ENCODE measurements at places on chromosomes 12 and 14.

DNA sequence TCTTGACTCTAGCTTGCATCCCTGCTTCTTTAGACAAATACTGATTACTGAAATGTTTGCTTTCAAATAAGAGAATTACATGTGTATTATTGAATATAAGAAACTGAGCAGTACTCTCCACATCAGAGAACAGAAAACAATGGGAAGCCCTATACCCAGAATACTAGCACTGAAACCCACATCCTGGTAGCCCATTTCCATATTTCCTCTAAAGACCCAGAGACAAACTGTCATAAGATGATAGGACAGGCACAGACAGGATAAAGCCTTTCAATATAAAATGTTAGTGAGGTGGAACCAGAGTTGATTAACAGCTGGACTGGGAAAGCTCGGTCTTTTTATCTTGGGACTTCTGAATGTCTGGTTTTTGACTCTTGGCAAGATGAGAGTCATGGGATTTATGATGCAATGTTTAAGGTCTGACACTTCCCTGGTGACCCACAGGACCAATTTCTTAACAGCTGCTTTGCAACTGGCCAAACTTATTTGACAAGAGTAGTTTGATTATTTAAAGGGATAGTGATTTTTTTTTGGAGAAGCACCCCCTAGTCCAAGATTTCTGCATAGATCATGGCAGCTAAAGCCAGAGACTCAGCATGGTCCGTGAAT, 166.9 kb upstream of the ATXN7L3B start:
- no peak for DNase-seq

- no peak for DNase-seq
Observed at GRCh38 chr12:58247633-58248032, 306.3 kb downstream of the ATP23 start.

GRCh38 chr14:106691601-106692291, 1165.4 kb downstream of the TMEM121 start:
- no peak for DNase-seq

DNA sequence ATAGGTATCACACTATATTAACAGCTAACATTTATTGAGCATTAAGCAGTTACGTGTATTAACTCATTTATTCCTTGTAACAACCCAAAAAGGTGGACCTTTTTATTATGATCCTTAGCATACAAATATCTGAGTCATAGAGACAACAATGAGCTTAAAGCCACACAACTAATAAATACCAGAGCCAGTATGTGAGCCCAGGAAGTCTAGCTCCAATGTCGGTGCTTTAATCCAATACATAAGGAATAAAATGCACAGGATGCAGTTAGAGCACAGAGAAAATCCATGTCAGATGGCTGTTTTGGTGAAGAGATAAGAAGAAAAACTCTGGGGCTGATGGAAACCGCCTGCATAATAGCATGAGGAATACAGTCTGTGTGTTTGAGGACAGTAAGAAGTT, 888.6 kb downstream of the TMTC2 start:
- no peak for DNase-seq

- DNase-seq: no peak
Observed at GRCh38 chr12:40170593-40170992, 54.2 kb upstream of the LRRK2 start.

DNA sequence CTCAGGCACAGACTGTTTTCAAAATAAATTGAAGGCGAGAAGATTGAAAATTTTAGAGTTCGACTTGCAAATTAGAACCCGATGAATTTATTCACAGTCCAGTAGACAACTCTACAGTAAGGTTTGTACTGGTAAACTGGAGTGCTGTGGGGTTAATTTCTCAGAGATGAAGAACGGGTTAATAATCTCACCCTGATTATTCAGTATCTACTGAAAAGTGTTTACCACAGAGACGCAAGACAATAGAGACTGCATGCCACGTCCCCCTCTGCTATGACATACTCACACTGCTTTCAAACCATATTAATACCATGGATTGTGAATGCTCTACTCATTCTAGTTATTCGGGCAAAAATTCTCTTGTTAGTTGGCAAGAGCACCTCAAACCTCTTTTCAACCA, 36.1 kb downstream of the CFL2 start:
- DNase-seq: no peak

DNA sequence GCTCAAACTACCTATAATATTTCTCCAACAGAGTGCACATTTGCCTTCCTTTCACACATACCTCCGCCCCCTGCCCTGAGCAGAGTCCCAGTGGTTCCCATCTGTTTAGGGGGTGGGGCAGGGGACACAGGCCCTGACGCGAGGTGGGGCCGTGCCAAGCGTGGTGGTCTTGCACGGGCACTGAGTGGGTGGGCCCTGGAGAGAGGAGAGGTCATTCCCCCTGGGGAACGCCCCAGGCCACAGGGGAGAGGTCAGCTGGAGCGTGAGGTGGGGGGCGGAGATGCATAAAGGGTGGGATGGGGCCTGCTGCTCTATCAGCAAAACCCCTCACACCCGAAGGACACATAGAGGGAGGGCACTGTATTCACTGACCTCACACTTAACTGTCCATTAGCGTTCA, 441.9 kb downstream of the TMEM121 start:
- DNase-seq: no peak

- no peak for DNase-seq
Observed at GRCh38 chr14:91956616-91957015, 9.1 kb upstream of the FBLN5 start.

DNA sequence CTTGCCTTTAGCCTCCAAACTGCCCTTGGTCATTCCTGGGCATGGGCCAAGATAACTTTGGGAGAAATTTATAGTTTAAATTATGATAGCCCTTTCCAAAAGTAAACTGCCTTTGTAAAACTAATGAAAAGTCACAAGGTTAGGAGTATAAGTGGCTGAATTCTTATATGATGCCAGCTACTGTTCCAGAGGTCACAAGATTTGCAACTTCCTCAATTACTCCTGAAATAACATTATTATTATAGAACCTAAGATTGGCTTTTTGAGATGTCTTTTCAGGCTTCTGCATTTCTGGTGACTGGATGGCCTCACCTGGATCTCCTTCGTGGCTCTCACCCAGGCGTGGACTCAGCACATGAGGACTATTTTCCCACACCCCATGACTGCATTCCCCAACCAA, 55.0 kb downstream of the OSBPL8 start:
- no peak for DNase-seq

DNA sequence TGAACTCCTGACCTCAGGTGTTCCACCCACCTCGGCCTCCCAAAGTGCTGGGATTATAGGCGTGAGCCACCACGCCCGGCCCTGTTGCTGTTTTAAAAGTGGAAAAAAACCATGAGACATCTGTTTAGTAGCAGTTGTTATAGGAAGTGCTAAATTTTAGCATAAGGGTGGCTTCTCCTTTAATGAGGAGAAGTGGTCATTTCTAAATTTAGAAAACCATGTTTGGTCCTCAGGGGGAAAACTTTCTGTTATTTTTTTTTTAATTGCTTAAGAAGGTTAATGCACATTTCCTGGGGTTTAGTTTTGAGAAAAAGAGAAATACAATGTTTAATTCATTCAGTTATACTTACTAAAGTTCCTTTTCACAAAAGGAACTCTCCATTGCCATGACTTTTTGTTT, 102.1 kb downstream of the MYRFL start:
- no peak for DNase-seq

- no peak for DNase-seq
Observed at GRCh38 chr14:69574263-69574953, at the start of gene CCDC177. TSS of gene CCDC177 (minus strand) at chr14:69574871. CDS start at chr14:69573622, 1,249 bp downstream.

GRCh38 chr14:104968153-104968527, 10.0 kb downstream of the AHNAK2 start:
- no peak for DNase-seq

All from right renal pelvis (tissue), 4 donors.